Activated naive CD8-positive, alpha-beta T cell treated with anti-CD3 and anti-CD28 coated beads, Interleukin-2, amount 10 ng/mL, durations not matched to agents 7 days and 5 days (primary cell): ENCODE measurements at places on chromosomes 2 and 18. TPM values are rescaled to one million over a fixed set of nuclear protein-coding genes. Genes with fewer than 3 reads are reported as not detected.

Gene ANKRD62
- total RNA-seq: not detected

Gene CPO
- total RNA-seq: not detected

Gene ITGA4
- total RNA-seq: 216 TPM

Gene MYCN
- total RNA-seq: not detected

Gene POTEJ
- not detected for total RNA-seq

Gene USP14
- 57.0 TPM for total RNA-seq

Gene WDFY1
- total RNA-seq: 58.8 TPM

Gene ATG4B
- 91.1 TPM for total RNA-seq

Gene ANKRD29
- not detected for total RNA-seq

Gene GLI2
- total RNA-seq: 1.2 TPM

Gene LIPG
- total RNA-seq: 0.09 TPM

DNA sequence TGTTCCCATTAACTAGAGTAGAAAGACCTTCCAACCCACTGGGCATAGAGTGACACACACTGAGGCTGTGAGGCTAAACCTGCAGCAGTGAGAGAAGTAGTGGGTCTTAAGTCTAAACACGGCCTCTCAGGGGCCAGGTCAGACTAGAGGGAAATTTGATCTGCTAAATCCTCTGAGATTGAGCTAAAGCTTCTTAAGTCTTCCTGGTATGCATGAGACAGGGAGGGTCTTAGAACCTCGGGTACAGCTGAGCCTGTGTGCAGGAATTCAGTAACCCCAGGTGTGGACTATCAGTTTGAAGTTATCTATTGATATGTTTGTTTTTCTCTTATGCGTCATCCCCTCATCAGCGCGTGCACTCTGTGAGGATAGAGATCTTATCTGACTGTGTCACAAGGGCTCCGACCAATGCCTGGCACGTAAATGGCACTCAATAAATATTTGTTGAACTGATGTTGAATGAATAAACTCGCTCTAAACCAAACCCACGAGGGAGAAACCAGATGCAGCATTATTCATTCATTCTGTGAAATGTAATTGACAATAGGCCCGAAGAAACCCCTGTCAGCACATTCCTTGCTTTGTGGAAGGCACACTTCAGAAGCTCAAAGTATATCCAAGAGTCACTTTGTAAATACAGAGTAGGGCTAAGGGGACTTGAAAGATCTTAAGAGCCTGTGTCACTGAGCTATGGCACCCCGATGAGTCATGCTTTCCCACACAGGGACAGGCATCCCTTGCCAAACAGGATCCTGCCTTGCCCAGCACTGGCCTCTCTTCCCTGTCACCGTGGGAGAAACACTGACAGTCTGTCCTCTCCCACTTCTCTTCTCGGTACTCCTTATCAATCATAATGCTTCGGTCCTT is 21.7 kb upstream of the RAB10 start:
- H3K27ac ChIP-seq: no peak overlapping the region
- H3K36me3 ChIP-seq: no peaks in the 10 kb centered on the region
- H3K27me3 ChIP-seq: peaks cover 2% of the 10 kb centered on the region
- DNase-seq: no peak

DNA sequence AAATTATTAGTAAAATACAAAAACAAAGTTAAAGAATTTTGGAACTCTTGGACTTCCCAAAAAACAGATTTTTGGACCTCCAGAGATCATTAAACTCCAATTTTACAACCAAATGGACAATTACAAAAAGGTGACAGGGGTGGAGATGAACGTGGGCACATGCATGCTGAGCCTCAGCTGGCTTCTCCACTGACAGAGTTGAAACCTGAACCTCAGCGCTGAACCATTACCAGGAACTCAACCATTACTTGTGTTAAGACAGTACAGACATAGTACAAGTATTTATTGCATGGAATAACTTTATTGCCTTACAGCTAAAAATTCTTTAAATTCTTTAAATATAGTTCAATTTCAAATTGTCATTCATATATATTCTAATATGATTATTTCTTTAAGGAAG is 33.0 kb upstream of the KIDINS220 start:
- no peaks in the 10 kb centered on the region for H3K4me1 ChIP-seq
- H3K36me3 ChIP-seq: no peaks in the 10 kb centered on the region
- no peak overlapping the region for H3K4me3 ChIP-seq
- no peak for DNase-seq

DNA sequence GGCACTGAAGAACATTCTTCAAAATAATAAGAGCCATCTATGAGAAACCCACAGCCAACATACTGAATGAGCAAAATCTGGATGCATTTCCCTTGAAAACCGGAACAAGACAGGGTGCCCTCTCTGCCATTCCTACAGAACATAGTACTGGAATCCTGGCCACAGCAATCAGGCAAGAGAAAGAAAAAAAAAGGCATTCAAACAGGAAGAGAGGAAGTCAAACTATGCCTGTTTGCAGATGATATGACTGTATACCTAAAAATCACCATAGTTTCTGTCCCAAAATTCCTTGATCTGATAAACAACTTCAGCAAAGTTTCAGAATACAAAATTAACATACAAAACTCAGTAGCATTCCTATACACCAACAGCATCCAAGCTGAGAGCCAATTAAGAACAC is 119.5 kb upstream of the PARD3B start:
- no peaks in the 10 kb centered on the region for H3K4me1 ChIP-seq
- no peaks in the 10 kb centered on the region for H3K36me3 ChIP-seq
- peaks cover 15% of the 10 kb centered on the region for H3K27me3 ChIP-seq
- DNase-seq: no peak
- no peak overlapping the region for H3K27ac ChIP-seq
- H3K4me3 ChIP-seq: no peak overlapping the region

GRCh38 chr2:9914384-9915065 is 37.0 kb upstream of the GRHL1 start:
- no peaks in the 10 kb centered on the region for H3K27me3 ChIP-seq
- H3K36me3 ChIP-seq: peaks cover 14% of the 10 kb centered on the region
- H3K27ac ChIP-seq: no peak overlapping the region
- H3K4me1 ChIP-seq: peaks cover 2% of the 10 kb centered on the region
- no peak for DNase-seq

GRCh38 chr18:46678041-46678440 is 21.0 kb upstream of the LOXHD1 start:
- no peaks in the 10 kb centered on the region for H3K4me1 ChIP-seq
- DNase-seq: no peak
- H3K4me3 ChIP-seq: no peak overlapping the region
- H3K27me3 ChIP-seq: peaks cover 8% of the 10 kb centered on the region
- H3K36me3 ChIP-seq: no peaks in the 10 kb centered on the region

DNA sequence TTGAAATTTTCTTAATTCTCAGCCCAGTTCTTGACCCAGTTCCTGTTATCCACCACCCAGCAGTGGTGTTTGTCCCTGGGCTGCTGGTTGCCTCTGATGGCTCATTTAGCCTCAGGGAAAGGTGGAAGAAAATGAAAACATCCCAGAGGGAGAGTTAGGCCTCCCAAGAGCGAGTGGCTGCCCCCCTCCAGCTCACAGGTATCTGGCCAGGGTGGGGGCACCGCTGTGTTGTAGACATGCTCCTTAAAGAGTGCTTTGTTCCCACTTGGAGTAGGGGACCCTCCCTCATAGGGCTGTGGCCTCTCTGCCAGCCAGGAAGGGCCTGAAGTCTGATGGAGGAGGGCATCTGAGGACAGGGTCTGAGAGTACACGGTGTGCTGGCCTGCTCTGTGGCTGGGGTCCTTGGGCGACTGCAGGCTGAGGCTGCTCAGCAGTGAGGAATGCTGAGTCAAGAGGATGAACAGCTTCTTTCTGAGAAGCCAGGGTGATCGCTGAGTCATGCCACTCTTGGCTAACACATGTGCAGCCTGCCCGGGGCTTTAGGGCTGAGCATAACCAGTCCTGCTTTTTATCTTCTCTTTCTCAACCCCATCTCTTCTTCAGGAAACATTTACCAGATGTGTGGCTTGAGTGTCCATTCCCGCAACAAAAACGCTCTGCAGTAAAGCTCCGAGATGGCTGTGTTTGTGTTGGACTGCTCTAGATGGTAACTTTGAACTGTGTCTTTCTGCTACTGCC is 72.3 kb downstream of the IL1R2 start:
- no peak overlapping the region for H3K27ac ChIP-seq
- H3K4me3 ChIP-seq: no peak overlapping the region
- DNase-seq: no peak
- no peaks in the 10 kb centered on the region for H3K36me3 ChIP-seq
- no peaks in the 10 kb centered on the region for H3K27me3 ChIP-seq
- peaks cover 6% of the 10 kb centered on the region for H3K4me1 ChIP-seq

DNA sequence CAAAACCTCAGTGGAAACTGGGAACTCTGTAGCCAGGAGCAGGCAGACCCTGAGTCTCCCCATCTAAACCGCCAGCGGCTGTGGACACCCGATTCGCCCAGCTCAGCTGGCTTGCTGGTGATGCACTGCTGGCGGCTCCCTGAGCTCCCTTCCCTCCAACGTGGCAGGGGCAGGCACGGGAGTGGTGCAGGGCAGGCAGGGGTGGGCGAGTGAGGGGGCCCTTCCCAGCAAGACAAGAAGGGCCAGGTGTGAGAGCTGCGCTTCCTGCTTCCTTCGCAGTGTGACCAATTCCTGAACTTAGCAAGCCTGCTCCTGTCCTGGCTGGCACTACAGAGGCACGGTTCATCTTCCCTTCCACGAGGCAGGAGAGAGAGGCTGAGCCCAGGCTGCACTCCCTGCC is 12.3 kb upstream of the SEMA4C start:
- no peaks in the 10 kb centered on the region for H3K4me1 ChIP-seq
- no peaks in the 10 kb centered on the region for H3K36me3 ChIP-seq
- H3K27me3 ChIP-seq: no peaks in the 10 kb centered on the region

GRCh38 chr2:105793196-105793975 is 48.7 kb downstream of the NCK2 start:
- H3K36me3 ChIP-seq: peaks cover 22% of the 10 kb centered on the region
- no peaks in the 10 kb centered on the region for H3K27me3 ChIP-seq
- H3K4me1 ChIP-seq: peaks cover 85% of the 10 kb centered on the region
- peak overlapping the region; percentile 45 for H3K4me3 ChIP-seq
- DNase-seq: no peak

- H3K27ac ChIP-seq: no peak overlapping the region
- no peaks in the 10 kb centered on the region for H3K4me1 ChIP-seq
- no peaks in the 10 kb centered on the region for H3K27me3 ChIP-seq
- no peaks in the 10 kb centered on the region for H3K36me3 ChIP-seq
- H3K4me3 ChIP-seq: no peak overlapping the region
- DNase-seq: no peak
Observed at GRCh38 chr2:44680983-44681531, 260.4 kb upstream of the SIX3 start.

DNA sequence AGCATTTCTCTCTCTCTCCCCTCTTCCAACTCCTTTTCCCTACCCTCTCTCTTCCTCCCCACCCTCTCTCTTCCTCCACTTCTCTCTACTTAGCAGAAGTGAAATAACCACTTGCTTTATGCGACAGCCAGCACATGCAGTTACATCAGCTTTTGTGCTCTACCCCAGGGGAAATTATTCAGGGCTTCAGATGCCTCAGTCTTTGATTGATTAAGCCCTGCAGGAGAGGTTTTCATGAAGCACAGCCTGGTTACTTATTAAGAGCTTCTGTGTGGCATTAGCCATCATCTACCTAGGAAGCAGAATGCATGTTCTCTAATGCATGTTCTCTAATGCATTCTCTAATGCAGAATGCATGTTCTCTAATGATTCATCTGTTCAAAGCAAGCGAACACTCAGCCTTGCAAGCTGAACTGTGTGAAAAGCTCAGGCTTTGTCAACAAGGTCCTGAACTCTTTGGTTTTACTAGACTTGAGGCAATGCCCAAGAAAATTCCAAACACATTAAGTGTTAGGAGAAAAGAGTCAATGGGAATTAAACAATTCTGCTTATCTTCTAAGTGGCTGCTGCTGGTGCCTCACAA is 56.1 kb downstream of the LHCGR start:
- H3K4me3 ChIP-seq: no peak overlapping the region
- H3K27me3 ChIP-seq: no peaks in the 10 kb centered on the region
- no peak for DNase-seq
- no peaks in the 10 kb centered on the region for H3K36me3 ChIP-seq
- no peak overlapping the region for H3K27ac ChIP-seq
- H3K4me1 ChIP-seq: no peaks in the 10 kb centered on the region

- no peak overlapping the region for H3K27ac ChIP-seq
- no peaks in the 10 kb centered on the region for H3K36me3 ChIP-seq
- no peak overlapping the region for H3K4me3 ChIP-seq
- H3K4me1 ChIP-seq: no peaks in the 10 kb centered on the region
- H3K27me3 ChIP-seq: peaks cover 2% of the 10 kb centered on the region
Observed at GRCh38 chr2:234960175-234961088, 8.6 kb downstream of the SH3BP4 start.

DNA sequence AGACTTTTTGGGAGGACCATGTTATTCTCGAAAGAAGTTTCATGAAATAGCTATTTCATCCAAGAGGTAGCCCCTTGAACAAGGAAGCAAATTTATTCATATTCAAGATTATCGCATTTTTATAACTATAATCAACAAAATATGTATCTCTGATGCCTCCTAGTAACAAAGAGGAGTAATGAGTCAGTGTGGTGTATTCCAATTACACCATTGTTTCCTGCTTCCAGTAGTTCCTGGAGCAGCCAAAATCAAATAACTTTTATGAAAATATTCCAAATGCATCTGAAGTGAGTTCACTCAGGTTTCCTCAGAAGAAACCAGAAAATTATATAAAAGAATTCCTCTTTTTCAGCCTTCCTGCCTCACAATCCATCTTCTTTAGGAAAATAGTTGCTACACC is 43.0 kb downstream of the ANKRD36B start:
- H3K27ac ChIP-seq: no peak overlapping the region
- no peak for DNase-seq
- H3K27me3 ChIP-seq: no peaks in the 10 kb centered on the region

DNA sequence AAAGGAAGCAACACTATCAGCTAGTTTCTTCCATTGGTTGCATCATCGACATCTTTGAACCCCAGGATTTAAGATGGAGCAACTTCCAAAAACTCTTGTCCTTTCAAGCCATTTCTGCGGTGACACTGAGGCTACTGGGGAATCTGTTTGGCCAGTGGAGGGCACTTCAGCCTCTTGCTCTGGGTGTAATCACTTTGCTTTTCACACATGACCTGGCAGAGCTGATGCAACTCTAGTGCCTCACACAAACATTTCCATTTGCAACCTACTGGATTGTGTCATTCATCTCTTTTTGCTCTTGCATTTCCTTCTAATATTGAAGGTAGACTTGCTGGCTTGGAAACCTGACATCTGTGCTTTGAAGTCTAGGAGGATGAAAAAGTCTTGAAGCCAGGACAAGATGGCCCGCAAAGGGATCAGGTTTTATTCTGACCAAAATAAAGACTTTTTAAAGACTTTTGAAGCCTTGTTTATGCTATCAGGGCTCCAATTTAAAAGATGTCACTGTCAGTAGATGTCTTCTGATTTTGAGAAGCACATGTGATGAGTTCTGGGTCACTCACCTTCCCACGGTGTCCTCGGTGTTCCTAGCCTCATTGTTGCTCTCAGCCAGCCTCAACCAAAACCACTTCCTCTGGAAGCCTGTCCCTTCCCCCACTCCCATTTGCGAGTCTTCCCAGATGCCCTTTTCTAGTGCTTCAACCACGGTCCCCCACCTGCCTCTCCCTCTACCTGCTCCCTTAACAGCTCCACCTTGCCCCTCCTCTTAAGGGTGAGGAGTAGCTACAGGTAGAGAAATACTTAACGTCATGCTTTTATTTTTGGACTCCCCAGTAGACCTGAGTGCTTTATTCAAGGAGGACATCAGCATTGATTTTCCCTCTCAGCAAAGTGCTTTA is 69.7 kb upstream of the KCNE4 start:
- DNase-seq: no peak
- no peaks in the 10 kb centered on the region for H3K36me3 ChIP-seq
- H3K27me3 ChIP-seq: peaks cover 15% of the 10 kb centered on the region
- no peak overlapping the region for H3K27ac ChIP-seq
- H3K4me3 ChIP-seq: peak overlapping the region; percentile 31
- peaks cover 3% of the 10 kb centered on the region for H3K4me1 ChIP-seq
